ENCODE measurements at places on chromosomes 2 and 18.

- peak; percentile 24 for DNase-seq
These were observed 308.9 kb upstream of the CCDC68 start for GRCh38 chr18:55268151-55268601.

DNA sequence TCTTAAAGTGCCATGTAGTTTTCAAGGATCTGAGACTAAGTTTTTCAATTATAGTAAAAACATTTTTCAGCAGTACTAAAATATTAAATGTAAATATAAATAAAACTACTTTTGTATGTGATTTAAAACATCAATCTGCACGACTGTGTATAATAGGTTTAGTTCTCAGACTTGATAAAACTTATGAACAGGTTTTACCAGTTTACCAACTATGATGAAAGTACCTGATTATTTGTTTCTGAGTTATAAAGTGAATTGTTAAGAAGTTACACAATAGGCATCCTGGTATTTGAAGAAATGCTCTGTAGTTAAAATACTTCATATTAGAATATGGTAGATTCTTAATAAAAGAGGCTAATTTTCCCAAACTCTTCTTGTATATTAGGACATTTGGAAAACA, 14.8 kb downstream of the RELCH start:
- DNase-seq, result no peak

DNA sequence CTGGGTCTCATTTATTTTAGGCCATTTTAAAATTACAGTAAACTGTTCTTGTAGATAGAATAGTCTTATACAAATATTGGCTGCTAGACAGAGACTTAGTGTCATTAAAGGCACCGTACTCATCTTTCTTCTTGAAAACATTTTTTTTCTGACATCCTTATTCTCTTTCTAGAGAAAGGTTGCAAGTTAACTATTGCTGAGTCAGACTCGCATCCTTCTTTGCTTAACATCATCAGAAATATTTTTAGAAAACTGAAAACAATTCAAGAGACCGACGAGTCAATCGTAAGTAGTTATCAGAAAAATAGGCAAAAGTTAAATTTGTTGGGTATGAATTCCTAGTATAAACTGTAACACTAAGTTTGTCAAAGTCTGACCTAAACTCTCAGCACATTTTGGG, 72.2 kb downstream of the HNMT start:
- DNase-seq, result no peak

DNA sequence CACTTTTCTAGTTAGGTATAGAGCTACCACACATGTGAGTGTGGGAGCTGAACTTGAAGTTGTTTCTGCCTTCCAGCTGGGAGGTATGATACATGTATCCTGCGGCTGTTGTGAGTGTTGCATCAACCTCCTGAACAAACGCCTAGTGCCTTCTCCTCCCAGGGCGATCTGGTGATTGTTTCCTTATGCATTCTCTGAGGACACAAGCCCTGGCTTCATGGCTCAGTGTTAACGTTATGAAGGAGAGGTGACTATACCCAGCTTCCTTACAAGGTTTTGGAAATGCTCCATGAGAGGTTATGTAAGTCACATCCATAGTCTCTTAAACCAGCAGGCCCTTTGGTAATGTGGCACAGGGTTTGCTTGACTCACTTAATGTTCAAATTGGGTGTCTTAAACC, 64.9 kb downstream of the SPRED2 start:
- DNase-seq, result peak; percentile 90

GRCh38 chr2:236975766-236976165, 109.9 kb upstream of the COPS8 start:
- DNase-seq, result no peak

- no peak for DNase-seq
These were observed 43.8 kb downstream of the SKA1 start for GRCh38 chr18:50418650-50419049.

- DNase-seq, result no peak
These were observed 2135.6 kb upstream of the CELF4 start for GRCh38 chr18:39701055-39701783.

- no peak for DNase-seq
These were observed 154.5 kb downstream of the RPIA start for GRCh38 chr2:88845772-88846661.

DNA sequence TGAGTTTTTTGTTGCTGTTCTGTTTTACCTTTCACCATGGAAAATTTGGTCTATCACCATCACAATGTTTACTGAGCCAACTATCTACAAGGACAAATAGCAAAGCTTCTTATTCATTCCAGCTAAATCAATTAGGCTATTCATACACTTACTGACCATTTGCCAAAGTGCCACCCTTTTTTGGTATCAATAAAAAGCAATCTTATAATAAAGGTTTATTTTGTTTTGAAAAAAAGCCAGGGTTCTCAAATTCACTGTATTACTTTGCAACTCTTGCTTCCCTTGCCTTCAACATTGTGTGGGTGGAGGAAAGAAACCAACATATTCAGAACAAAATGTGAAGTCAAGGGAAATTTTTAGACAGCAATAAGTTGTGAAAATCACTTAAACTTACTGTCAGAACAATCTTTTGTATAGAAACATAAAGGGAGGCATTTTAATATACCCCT, 15.3 kb downstream of the PELI1 start:
- DNase-seq, result no peak

DNA sequence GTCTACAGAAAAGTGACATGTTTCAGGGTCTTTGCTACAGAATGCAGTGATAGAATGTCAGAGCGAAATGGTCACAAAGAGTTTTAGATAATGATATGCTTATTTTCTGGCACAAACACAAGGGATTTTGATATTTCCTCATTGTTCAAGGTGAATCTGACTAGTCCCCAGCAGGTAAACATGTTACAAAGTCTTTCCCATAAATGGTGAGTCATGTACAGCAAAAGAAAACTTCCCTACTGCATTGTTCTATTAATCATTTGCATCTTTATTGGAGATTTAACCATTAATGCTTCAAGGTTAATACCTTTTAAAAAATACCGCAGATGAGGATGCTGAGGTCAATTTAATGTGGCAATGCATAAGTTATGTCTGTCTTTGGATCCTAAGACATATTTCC, 19.1 kb upstream of the TRIB2 start:
- no peak for DNase-seq

- no peak for DNase-seq
These were observed 119.1 kb upstream of the TRIB2 start for GRCh38 chr2:12597610-12598009.

GRCh38 chr2:238912228-238912915, 64.5 kb downstream of the TWIST2 start:
- no peak for DNase-seq

DNA sequence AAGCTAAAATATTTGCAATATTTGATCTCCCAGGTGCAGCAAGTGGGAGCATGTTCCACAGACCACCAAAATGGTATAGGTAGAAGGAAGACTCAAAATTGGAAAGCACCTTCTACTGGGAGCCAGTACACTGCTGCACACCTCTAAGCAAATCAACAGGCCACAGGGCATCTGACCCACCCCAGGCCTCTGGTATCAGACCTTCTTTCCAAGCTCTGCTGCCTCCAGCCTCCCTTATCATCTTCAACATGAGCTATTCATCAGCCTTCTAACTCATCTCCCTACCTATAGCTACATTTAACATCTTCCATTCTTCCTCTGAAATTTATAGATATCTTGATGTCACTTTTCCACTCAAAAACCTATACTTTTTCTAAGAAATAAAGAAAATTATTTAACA, 294.8 kb downstream of the ZEB2 start:
- no peak for DNase-seq

DNA sequence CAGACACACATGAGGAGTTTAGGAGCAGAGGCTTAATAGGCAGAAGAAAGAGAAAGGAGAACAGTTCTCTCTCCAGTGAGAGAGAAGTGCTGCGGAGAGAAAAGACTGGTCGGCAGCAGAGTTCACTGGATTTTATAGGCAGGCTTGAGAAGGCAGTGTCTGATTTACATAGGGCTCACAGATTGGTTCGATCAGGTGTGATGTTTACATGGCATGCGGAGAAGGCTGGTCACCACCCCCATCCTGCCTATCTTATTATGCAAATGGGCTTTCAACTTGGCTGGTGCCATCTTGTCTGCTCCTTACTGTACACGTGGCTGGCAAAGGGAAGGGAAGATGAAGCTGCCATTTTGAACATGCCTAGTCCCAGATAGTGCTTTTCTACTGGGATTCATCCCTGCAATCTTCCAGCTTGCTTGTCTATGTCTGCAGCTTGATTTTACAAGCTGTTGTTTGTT, 113.4 kb downstream of the AP1S3 start:
- DNase-seq, result peak; percentile 91

DNA sequence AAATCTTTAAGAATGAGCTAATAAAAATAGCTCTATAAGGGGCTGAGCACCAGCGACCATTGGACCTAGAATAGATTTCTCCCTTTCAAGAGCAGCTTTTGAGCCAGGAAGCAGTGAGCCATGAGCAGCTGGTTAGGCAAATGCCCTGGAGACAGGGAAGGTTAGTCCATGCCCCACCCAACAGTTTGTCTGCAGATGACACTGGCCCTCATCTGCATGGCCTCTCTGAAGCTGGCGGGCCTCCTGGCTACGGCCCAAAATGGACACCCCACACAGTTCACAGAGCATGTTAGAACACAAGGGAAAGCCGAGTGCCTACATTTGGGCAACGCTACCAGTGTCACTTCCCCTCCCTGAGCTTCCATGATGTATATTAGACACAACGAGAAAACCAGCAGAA, 201.1 kb downstream of the MGAT5 start:
- DNase-seq, result no peak

DNA sequence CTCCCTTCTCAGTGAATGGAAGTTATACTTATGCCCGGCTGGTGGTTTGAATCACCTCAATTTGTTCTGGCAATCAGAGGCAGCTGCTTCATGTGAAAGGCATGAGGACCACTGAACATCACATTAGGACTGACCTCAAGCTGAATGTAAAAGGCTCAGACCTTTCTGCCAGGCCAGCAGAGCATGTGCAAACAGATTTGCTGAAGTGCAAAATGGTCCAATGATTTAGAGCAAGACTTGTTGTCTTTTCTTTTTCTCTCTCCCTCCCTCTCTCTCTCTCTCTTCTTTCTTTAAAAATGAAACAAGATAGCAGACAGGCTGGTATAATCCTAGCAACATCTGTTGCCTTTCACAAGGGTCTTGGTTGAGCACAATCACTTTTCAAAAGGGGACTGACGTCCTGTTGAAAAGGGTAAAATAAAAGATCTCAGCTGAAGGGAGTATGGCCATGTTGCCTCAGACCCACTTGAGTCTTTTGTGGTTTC, 13.3 kb upstream of the CDH7 start:
- DNase-seq, result no peak

GRCh38 chr2:98751748-98752147, 20.8 kb upstream of the MGAT4A start:
- DNase-seq, result no peak

- DNase-seq, result no peak
These were observed 67.7 kb upstream of the CDKL4 start for GRCh38 chr2:39311469-39311868.

GRCh38 chr2:160156665-160157064, 43.4 kb downstream of the ITGB6 start:
- peak; percentile 36 for DNase-seq

DNA sequence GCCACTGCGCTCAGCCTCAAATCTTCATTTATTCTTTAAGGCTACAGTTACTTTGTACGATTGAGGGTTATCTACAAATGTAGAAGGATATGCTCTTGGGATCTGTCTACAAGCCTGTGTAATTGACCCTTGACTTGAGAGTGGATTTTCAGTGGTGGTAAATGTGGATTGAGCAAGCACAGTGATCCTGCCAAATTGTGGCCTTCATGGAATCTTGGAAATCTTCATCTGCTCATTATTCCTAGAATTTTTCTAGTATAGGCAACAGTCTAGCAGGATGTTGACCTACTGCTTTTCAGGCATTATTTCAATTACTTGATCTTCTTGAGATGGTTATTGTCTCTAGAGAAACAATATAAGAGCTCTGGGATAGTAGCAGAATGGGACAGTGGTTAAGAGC, 226.1 kb upstream of the REV1 start:
- DNase-seq, result no peak

DNA sequence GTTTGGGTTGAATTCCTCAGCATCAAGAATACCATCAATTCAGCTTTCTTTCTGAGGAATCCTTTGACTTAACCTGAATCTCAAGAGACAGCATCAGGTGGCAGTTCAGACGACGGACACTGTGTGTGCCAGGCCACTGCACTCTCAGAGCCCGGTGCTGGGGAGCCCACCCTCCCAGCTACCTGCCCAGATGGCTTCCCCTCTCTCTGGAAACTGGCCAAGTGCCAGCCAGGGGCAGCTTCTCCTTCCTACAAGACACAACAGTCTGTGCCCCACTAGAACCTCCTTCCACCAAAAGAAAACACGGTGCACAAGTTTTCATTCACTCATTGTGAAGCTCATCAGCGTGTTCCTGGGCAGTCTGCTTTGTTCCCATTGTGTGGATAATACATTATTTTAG, 28.5 kb downstream of the MAL start:
- DNase-seq, result no peak

DNA sequence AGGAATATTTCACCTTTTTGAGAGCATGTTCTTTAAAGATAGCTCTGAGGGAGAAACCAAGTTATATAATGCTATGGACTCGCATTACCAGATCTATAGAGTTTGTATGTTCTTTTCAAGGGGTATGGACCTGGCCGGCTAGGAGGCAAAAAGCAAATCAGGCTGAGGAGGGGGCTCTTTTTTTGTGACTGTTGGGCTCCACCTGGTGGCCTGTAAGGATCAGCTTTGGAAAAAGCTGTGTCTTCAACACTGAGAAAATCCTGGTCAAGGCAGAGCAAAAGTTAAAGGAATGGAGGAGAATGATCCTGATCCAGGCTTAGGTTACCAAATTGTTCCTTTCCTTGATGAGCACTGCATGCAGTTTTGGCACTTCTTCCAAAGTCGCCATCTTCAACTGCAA, 180.5 kb downstream of the DIS3L2 start:
- peak; percentile 46 for DNase-seq

DNA sequence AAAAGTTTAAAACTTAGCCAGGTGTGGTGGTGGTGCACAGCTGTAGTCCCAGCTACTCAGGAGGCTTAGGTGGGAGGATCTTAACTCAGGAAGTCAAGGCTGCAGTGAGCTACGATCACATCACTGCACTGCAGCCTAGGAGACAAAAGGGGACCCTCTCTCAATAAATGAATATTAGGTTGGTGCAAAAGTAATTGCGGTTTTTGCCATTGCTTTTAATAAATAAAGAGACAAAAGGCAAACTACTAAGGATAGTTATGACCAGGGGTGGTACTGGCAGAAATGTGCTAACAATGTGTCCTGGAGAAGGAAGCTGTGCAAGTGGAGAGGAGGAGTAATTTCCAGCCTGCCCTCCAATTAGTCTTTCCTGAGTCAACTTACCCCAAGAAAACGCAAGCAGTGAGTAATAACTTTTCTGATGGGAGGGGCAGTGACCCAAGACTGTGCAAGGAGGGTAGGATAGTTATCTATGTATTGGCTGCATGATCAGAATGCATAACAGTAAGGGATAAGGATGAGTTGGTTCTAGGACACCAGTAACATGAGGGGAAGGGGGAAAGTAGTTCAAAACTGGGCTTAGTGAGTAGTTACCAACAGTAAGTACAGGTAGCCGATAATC, 1.5 kb downstream of the EXOC6B start:
- DNase-seq, result peak; percentile 66

Measured in A172 (cell line).